ENCODE measurements at places on chromosomes 2 and 18. TPM values are rescaled to one million over a fixed set of nuclear protein-coding genes. Genes with fewer than 3 reads are reported as not detected.

ARHGEF4 gene
- total RNA-seq = 2.2 TPM

GRCh38 chr18:41974796-41975201 is 19.8 kb downstream of the PIK3C3 start:
- no peak for DNase-seq

DNA sequence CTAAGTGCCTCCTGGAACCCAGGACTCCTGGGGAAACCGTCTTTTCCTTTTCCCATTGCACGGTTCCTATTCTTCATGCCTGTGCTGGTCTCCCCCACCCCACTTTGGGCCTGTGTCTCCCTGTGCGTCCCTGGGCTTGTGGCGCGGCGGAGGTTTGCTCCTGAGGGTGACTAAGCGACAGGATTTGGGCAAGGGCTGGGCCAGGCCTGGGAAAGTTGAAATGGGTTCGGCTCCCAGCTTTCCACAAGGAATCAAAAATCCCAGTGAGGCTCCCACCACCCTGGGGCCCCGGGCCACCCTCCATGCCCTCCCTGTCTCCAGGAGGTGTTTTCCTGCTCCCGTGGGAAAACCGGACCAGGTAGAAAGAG is 197.6 kb downstream of the NDUFA10 start:
- DNase-seq = no peak

MFSD2B gene
- 0.21 TPM for total RNA-seq

HYCC2 gene
- 12.2 TPM for total RNA-seq

Data from HFFc6 (cell line).